NCI-H2029 (cell line): ENCODE measurements at places on chromosomes 1 and 21.

DNA sequence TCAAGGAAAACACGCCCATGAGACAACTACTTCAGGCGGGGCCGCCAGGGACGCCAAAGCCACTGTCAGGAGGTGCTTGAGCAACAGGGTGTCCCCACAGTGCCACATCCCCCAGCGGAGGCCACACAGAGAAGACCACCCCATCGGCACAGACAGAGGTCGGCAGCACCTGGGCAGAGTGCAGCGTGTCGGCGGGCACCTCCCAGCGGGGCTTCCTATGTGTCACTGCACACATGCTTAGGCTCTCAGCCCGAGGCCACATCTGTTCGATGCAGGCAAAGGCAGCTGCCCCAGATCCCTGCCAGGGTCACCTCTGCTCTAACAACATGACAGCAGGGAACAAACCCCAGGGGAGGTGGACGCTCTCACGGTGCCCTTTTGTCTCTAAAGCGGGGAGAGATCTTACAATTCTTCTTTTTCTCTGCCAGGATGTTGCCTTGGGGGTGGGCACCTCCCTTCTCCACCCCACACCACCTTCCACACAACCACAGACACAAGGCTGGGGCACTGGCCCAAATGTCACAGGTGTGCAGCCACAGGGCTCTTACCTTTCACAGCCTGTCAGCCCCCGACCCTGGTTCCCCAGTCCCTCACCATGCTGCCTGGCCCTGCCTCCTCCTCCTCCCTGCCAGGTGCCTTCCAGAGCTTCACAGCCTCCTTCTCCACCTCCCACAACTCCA lies 4.2 kb downstream of the KRTAP10-8 start:
- DNase-seq: no peak

DNA sequence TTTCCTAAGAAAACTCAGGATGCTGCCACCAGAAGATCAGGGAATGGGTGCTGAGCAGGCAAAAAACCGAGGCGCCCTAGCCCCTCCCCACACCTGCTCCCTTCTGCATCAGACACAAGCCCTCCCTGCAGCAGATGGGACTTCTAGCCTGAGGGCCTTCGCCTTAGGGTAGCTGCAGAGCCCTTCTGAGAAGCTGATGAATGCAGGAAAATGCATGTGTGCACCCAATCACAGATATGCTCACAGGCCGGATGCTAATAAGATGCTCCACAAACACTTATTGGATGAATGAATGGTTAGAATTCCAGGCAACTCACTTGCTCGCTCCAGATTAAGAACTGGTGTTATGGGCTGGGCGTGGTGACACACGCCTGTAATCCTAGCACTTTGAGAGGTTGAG lies 6.8 kb upstream of the C1orf210 start:
- DNase-seq: no peak

GRCh38 chr21:44414291-44415072 lies 40.8 kb upstream of the LRRC3 start:
- DNase-seq: peak; percentile 35

- DNase-seq: no peak
Measured at GRCh38 chr1:4132352-4133296, 232.6 kb upstream of the C1orf174 start.
